ENCODE measurements at places on chromosomes 2 and 18.

- DNase-seq = no peak
Measured at GRCh38 chr2:240593703-240594451, 7.3 kb downstream of the CAPN10 start.

DNA sequence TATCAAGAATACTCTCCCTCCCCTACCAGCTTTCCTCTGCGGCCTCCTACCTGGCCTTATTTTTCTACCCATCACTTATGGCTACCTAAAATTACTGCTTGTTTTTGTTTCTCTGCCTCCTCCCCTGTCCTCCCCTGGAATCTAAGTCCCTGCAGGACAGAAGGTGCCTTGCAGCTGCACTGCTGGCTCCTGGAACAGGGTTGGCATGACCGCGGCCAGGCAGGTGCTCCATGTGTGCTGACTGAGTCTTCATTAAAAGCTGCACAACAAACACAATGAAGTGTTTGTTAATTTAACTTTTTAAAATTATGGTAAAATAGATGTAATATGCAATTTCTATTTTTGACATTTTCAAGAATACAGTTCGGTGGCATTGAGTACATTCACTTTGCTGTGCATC lies 171.9 kb upstream of the FHL2 start:
- DNase-seq = no peak

- no peak for DNase-seq
Measured at GRCh38 chr2:229971298-229971790, 49.0 kb downstream of the FBXO36 start.

- DNase-seq = no peak
Measured at GRCh38 chr2:239809391-239809790, 215.8 kb downstream of the NDUFA10 start.

DNA sequence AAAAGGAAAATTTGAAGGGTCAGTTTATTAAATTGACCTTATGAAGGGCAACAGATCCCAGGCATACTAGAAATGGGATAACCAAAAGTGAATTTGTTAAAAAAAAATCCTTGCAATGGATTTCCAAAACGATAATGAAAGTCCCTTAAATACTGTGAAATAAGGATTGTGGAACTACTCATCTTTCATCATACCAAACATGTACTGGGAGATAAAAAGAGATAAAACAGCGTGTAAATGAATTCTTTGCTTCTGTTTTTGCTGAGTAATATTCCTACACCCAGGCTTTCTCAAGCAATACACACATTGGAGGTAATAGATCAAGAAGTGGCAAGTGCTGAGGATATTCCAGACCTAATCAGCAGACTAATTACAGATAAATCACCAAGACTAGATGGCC lies 3.8 kb downstream of the LYPD6 start:
- no peak for DNase-seq

DNA sequence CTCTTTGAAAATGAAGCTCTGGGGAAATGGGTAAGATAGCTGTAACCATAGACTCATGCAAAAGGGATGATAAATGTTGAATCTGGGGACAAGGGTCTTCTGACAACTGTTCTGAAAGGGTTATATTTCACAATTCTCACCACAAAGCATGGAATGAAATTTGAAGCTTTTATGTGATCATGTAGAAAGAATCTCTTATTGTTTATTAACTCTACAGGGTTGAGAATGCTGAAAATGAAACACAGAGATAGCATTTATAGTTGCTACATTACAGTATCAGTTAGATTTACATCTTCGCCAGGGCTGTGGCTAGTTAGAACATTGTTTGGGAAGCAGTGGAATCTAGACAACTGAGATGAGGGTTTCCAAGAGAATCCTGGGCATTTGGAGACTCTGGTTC lies 97.4 kb upstream of the LHCGR start:
- DNase-seq = no peak

GRCh38 chr18:80179857-80180558 lies 67.3 kb downstream of the PARD6G start:
- DNase-seq = no peak

GRCh38 chr2:164504253-164504652 lies 117.0 kb downstream of the GRB14 start:
- no peak for DNase-seq

Data from H54 (cell line).